Spinal cord (tissue), 10 donors: ENCODE measurements at places on chromosomes 11 and 22. TPM values are rescaled to one million over a fixed set of nuclear protein-coding genes. Genes with fewer than 3 reads are reported as not detected.

The MRGPRX4 gene
- not detected for total RNA-seq

The SSTR3 gene
- 0.39 TPM for total RNA-seq

The CDC45 gene
- total RNA-seq: 4.0 TPM

The LRRC74B gene
- not detected for total RNA-seq

The PLEKHB1 gene
- total RNA-seq: 52.4 TPM

The ZP1 gene
- not detected for total RNA-seq

The FXYD2 gene
- total RNA-seq: 5.0 TPM
